Right lobe of liver (tissue), 6 donors: ENCODE measurements at places on chromosomes 11 and 22. TPM values are rescaled to one million over a fixed set of nuclear protein-coding genes. Genes with fewer than 3 reads are reported as not detected.

KCNQ1 gene
- total RNA-seq, result 1.9 TPM

TLCD5 gene
- 0.24 TPM for total RNA-seq

LMNTD2 gene
- total RNA-seq, result 4.7 TPM

LRRN4CL gene
- not detected for total RNA-seq

GAL3ST3 gene
- not detected for total RNA-seq

TRPM5 gene
- not detected for total RNA-seq

GSTT2 gene
- 0.76 TPM for total RNA-seq

ANO5 gene
- 4.4 TPM for total RNA-seq

LRRC4C gene
- 0.26 TPM for total RNA-seq

PLAAT4 gene
- 56.8 TPM for total RNA-seq

OR4C15 gene
- not detected for total RNA-seq

SDHD gene
- 191 TPM for total RNA-seq

RAG2 gene
- total RNA-seq, result not detected

MFRP gene
- not detected for total RNA-seq

NRGN gene
- total RNA-seq, result 4.6 TPM

SMTNL1 gene
- total RNA-seq, result not detected

OR5M10 gene
- total RNA-seq, result not detected

TEX12 gene
- total RNA-seq, result not detected

MS4A3 gene
- not detected for total RNA-seq

GLYATL2 gene
- not detected for total RNA-seq

CSRP3 gene
- total RNA-seq, result not detected

ZNRF3 gene
- total RNA-seq, result 8.4 TPM

TRIM49 gene
- not detected for total RNA-seq

OR10G7 gene
- total RNA-seq, result not detected

GSTT4 gene
- not detected for total RNA-seq

SLC22A9 gene
- 16.4 TPM for total RNA-seq

RBMXL2 gene
- total RNA-seq, result not detected

TSKU gene
- 243 TPM for total RNA-seq

DDI1 gene
- not detected for total RNA-seq

LGALS12 gene
- total RNA-seq, result not detected

FGF19 gene
- total RNA-seq, result not detected

JAML gene
- 1.5 TPM for total RNA-seq

OR52E8 gene
- not detected for total RNA-seq

OMP gene
- total RNA-seq, result 2.0 TPM

ASRGL1 gene
- 4.5 TPM for total RNA-seq

SERGEF gene
- 8.7 TPM for total RNA-seq

RASD2 gene
- total RNA-seq, result not detected

FOLR1 gene
- not detected for total RNA-seq
